ENCODE measurements at places on chromosomes 16 and 17.

DNA sequence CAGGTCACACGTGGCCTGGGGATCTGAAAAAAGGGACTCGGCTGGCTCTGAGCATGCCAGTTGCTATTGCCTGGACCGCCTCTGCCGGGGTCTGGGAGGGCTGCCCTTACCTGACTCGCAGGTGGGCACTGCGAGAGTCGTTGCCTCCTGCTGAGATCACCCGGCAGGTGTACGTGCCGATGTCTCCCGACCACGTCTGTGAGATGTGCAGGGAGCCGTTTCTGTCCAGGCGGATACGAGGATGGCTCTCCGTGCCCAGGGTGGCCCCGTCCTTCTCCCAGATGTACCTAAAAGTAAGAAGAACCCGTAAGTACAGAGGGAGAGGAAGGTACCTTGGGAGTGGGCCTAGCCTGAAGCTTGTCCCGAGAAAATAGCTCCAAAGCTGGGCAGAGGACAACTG lies 112.0 kb upstream of the CDC42EP4 start:
- DNase-seq, result no peak

DNA sequence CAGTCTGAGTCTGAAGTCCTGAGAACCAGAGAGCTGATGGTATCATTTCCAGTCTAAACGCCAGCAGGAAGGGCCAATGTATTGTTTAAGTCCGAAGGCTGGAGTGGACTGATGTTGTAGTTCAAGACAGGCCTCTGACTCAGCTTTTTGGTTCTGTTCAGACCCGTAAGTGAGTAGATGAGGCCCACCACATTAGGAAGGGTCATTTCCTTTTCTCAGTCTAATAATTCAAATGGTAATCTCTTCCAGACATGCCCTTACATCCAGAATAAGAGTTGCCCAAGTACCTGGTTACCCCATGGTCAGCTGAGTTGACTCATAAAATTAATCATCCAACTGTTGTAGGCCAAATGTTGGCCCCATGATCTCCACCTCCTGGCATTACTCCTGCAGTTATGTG lies 442.6 kb upstream of the HSBP1 start:
- DNase-seq, result no peak

- DNase-seq, result no peak
Observed at GRCh38 chr16:72425571-72426341, 253.8 kb upstream of the PMFBP1 start.

DNA sequence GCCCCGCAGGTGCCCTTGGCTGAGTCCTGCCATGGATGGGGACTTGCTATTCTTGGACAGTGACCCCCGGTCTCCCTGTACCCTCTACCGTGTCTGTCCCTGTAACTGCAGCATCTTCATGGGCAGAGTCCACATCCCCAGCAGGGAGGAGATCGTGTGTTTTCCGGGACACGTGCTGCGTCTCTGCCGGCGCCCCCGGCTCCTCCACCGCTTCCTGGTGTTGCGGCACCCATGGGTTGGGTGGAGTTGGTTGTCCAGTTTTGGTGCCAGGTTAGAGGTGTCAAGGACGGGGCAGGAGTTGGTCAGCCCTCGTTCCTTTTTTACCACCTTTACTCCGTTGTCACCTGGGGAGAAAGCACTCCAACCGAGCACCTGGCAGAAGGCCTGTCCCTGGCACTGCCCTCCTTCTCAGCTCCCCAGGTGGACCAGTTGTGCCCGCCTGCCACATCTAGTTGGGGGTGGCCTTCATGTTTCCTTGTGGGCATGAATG lies 20.0 kb downstream of the BAIAP2 start:
- DNase-seq, result no peak

DNA sequence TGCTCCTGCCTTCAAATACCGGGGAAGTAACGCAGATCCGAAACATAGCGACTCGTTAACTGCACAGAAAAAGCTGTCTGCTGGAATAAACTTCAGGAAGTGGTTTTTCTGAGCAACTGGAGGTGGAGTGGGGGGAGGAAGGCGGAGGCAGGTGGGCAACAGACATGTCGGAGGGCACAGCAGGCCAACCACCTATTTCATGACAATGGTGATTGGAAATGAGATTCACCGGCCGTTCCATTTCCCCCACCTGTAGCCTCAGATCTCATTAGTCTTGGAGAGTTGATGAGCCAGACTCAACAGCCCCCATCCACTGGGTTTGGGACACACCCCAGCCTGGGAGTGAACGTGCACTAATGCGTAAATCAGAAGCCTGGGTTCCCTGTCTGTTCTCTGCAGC lies 7.7 kb upstream of the PECAM1 start:
- no peak for DNase-seq

DNA sequence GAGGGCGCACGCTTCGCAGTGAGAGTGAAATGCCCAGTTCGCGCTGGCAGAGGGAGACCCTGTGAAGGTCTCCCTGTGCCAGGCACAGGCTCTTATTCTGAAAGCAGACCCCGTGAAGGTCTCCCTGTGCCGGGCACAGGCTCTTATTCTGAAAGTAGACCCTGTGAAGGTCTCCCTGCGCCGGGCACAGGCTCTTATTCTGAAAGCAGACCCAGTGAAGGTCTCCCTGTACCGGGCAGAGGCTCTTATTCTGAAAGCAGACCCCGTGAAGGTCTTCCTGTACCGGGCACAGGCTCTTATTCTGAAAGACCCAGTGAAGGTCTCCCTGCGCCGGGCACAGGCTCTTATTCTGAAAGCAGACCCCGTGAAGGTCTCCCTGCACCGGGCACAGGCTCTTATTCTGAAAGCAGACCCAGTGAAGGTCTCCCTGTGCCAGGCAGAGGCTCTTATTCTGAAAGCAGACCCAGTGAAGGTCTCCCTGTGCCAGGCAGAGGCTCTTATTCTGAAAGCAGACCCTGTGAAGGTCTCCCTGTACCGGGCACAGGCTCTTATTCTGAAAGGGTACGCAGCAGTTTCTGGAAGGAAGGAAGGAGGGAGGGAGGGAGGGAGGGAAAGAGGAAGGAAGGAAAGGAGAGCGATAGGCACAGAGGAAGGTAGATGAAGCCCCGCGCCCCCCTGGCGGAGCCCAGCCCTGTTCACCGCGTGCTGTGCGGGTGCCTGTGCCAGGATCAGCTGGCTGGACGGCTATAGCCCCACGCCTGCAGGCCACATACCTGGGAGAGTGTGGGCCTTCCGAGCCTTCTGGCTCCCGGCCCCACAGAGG lies 55.3 kb downstream of the WDR45B start:
- no peak for DNase-seq

- no peak for DNase-seq
Observed at GRCh38 chr17:49454050-49454449, 39.4 kb upstream of the PHB1 start.

- DNase-seq, result no peak
Observed at GRCh38 chr16:85646358-85646907, 33.3 kb downstream of the GSE1 start.
